Substantia nigra (tissue), 51 donors: ENCODE measurements at places on chromosomes 3 and 15.

DNA sequence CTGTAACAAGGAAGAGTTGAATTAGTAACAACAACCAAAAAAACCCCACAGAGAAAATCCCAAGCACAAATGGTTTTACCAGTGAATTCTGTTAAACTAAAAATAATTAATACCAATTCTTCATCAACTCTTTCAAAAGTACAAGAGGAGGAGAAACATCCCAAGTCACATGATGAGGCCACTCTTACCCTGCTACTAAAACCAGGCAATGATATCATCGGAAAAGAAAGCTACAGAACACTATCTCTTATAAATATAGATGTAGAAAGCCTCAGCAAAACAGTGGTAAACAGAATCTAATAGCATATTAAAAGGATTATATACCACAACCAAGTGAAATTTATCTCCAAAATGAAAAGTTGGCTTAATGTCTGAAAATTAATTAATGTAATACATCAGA lies 168.1 kb upstream of the SLCO3A1 start:
- no peak for DNase-seq

GRCh38 chr3:163878396-163878795 lies 1199.9 kb downstream of the SI start:
- no peak for DNase-seq

- DNase-seq: no peak
These were observed 23.2 kb downstream of the TRAT1 start for GRCh38 chr3:108845709-108846293.

- DNase-seq: no peak
These were observed 923.7 kb downstream of the EPHA3 start for GRCh38 chr3:90031121-90031520.

- no peak for DNase-seq
These were observed 476.9 kb upstream of the PROK2 start for GRCh38 chr3:72261566-72262564.

- no peak for DNase-seq
These were observed 29.8 kb downstream of the IRAK2 start for GRCh38 chr3:10194328-10195071.

- no peak for DNase-seq
These were observed 2.9 kb downstream of the TLR9 start for GRCh38 chr3:52222319-52223221.

GRCh38 chr3:157530637-157531300 lies 27.6 kb upstream of the VEPH1 start:
- DNase-seq: no peak

GRCh38 chr3:174547801-174548435 lies 311.2 kb upstream of the NAALADL2 start:
- DNase-seq: no peak

DNA sequence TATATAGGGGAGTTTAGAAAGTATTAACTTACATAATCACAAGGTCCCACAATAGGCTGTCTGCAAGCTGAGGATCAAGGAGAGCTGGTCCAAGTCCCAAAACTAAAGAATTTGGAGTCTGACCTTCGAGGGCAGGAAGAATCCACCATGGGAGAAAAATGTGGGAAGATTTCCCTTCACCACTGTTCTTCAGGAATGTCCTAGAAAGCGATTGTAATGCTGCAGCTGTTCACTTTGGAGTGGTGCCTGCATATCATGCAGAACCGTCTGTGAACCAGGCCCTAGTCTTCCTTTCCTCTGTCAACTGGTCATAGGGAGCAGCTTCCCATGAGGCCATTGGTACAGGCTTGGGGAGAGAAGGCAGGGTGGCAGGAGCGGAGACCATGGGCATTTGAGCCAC lies 497.9 kb upstream of the ARPP21 start:
- DNase-seq: no peak

DNA sequence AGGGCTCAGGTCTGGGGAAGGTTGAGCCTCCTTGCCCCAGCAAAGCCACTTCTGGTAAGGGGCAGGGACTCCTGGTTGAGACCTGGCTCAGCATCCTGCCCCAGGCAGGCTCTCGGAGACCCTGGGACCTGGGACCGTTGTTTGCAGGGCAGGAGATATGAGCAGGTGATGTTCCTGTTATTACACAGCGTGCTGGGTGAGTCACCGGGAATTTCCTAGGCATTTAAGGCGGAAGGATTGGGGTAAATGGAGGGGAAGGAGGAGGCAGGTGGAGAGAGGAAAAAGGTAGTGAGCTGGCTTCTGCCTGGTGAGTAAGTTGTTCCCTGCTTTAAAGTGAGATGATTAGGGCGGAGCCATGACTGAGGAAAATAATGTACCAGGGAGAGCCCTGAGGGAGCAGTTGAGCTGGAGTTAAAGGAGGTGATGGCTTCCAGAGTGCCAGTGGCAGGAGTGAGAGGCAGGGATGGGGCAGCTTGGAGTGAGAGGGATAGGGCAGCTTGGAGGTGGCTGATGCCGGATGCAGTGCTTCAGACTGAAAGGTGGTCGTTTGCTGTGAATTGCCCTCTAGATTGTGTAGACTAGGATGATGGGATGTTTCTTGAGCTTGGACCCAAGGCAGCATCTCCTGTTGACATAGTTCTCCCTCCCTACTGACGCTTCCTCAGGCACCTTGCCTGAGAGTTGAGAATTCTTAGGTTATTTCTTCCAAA lies 79.4 kb downstream of the AAGAB start:
- DNase-seq: no peak
